Choroid plexus epithelial cell (primary cell): ENCODE measurements at places on chromosomes 5 and 9.

DNA sequence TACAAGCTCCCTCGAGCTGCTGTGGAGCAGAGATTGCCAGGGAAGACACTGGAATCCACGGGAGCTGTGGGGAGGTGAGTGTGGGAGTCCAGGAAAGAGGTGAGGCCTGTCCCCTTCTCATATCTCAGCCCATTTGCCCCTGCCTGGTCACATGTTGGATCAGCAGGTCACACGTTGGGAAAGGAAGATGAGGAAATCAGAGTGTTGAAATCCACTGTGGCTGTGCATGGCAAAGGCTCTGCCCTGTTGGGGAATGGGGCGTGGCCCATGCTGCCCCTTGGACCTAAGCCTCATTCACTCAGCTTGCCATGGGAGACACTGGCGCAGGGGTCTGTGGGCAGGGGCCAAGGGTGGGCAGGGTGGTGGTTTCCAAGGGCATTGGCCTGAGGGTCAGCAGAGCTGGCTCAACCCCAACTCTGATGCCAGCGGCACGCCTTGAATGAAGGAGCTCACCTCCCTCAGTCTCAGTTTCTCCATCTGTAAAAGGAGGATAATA lies 85.4 kb upstream of the CPEB4 start:
- DNase-seq = peak; percentile 65

DNA sequence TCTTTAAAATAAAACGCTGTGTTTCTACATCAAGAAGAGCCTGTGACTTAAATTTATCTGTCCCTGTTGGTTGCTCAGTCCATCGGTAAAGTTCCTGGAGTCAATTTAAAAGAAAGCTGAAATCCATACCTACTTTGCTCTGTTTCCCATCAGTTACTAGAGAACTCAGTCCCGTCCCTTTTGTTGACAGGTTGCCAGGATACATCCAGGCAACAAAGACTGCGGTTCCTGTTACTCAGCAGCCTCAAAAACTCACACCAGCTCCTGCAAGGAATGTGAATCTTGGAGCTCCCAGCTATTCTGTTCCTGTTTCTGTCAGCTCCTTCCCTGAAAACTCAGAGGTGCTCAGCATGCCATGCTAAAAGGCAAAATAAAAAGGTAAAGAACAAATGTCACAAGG lies at the start of gene ZNF474:
ZNF474 (plus strand) TSS at position 241 of the 400 bp plus-strand sequence. CDS start 22,445 bp downstream, outside the sequence.
- peak; percentile 99 for DNase-seq

DNA sequence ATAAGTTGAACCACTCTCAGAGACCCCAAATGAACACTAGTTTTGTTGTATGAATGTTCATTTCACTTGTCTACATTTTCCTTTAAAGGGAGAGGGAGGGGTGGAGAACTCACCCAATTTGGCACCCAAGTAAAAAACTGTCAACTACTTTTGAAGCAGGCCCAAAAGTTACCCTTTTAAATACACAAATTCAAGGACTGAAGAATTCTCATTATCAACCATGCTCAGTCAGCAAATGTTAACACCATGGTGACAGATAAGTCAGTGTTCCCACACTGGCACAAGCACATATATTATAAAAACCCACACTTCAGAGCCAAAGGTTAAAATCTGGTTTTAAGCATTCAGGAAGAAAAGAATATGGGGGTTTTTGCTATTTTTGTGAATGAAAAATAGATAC lies 31.6 kb downstream of the CSNK1A1 start:
- DNase-seq = no peak

DNA sequence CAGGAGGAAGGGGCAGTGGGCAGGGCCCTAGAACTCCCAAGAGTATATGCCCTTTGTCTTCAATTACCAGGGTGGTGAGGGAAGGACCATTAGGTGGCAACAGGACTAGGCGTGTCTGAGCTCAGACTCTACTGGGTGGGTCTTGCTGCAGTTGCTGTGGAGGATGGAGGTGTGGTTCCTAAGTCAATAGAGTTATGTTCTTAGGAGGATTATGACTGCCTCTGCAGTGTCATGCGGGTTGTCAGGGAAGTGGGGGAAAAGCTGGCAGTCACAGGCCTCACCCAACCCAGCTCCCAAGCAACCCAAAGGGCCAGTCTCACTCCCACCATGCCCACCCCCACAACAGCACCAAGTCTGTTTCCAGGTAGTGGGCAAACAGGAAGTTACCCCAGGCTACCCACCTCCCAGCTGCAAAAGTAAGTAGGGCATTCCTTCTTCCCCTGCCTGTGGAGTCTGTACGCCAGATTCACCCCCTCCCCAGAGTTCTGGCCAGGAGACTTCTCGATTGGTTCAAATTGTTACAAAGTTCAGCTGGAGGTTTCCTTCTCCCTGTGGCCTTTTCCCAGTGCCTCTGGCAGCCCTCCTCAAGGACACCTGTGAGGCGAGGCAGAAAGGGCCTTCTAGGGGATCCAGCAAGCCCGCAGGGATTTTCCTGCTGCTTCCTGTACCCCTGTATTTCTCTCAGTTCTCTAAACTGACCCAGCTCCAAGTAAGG lies 145.3 kb downstream of the HINT1 start:
- no peak for DNase-seq

DNA sequence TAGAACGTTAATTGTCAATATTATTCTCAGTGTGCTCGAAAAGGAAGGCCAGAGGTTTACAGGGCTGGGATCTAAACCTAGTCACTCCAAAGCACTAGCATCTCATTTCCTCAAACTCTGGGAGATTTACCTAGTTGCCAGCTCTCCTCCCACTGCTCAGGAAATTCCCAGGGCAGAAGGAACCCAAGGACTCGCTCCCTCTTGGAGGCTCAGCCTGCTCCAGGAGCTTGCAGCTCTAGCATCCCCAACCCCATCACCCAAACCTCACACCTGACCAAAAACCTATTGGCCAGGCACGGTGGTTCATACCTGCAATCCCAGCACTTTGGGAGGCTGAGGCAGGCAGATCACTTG lies 26.0 kb downstream of the SERINC5 start:
- DNase-seq = no peak
